ENCODE measurements at places on chromosomes 16 and 17.

- no peak for DNase-seq
These were observed 29.5 kb downstream of the MPRIP start for GRCh38 chr17:17071531-17072360.

GRCh38 chr16:1184156-1184868 lies 31.4 kb downstream of the CACNA1H start:
- DNase-seq, result no peak

DNA sequence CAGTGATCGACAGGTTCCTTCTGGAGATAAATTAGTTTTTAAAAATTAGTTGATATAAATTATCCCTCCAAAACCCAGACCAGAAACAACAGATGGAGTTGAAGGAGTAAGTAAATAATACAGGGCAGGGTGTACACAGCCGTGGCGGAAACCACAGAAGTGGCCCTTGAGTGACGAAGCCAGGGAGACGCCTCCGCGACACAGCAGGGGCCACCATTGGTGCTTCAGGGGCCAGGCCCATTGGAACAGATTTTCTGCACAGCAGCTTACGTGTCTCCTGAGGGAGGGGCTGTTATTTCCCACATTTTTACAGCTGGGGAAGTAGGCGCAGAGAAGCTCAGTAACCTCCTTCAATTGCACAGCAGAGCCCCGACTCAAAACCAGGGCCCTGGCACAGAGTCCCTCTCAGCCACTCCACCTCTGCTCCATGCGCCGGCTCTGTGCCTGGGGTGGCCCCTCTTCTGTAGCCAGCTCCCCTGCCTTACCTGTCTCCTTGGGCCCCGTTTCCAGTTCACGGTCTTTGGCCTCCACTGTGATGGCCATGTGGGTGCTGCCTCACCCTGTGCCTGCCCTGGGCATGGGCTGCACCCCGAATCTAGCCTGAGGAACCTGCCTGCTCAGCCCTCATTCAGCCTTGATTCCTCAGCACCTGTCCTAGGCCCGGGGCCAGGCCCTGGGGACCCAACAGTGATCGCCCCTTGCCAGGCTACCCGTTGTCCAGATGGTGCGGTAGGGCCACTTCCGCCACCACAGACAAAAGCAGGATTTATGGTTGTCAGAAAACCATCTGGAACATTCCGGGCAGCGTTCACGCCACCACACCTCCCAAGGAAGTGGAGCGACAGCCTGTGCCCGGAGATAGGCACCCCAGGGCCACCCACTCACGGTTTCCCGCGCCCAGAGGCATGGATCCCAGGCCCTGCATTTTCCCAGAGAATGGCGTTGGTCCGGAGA lies 128.5 kb upstream of the GSE1 start:
- DNase-seq, result no peak

DNA sequence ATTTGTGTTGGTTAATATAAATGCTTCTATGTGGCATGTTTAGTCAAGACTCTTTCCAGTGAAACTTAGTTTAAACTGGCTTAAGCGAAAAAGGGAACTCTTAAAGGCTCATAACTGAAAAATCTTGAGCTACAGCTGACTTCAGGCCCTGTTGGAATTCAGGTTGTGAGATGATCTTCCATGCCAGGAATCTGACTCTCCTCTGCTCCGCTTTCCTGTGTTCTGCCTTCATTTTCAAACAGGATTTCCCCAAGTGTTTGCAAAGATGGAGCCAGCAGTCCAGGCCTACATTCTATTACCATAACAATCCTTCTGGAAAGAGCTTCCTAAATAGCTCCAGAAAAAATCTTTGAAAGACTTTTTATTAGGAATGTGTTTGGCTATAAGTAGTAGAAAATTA lies 134.9 kb downstream of the NLK start:
- no peak for DNase-seq

DNA sequence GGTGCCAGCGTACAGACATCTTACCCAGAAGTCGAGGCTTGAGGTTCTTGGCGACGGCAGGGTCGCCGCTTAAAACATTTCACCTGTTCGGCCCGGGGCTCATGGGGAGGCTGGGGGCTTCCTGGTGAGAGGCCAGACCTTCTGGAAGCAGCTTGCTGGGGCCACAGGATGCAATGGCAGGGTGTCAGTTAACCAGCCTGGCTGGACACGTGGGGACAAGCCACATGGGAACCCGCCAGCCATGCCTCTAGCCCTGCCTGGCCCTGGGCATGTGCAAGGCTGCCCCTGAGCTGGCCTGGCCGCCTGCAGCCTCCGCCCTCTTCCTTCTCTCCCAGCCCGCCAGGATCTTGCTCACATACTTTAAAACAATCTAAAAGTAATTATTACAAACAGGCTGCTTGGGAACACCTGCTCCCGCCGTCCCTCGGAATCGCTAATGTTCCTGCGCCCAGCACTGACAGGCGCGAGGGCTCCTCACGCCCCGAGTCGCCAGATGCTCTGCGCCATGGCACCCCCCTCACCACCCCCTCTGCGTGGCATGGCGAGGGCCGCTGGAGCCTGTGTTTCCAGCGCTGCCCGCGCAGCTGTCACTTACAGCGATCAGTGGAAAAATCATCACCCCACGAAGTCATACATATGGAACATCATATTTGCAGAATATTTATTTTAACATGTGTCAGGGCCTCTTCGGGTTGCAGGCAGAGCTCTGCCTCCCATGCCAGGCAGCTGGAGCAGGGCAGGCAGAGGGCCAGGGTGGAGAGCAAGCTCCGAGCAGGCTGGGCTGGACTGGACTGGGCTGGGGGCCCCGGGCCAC lies 188.7 kb upstream of the GSE1 start:
- DNase-seq, result no peak

All from GM10248 (cell line).